ENCODE measurements at places on chromosomes 4 and X.

DNA sequence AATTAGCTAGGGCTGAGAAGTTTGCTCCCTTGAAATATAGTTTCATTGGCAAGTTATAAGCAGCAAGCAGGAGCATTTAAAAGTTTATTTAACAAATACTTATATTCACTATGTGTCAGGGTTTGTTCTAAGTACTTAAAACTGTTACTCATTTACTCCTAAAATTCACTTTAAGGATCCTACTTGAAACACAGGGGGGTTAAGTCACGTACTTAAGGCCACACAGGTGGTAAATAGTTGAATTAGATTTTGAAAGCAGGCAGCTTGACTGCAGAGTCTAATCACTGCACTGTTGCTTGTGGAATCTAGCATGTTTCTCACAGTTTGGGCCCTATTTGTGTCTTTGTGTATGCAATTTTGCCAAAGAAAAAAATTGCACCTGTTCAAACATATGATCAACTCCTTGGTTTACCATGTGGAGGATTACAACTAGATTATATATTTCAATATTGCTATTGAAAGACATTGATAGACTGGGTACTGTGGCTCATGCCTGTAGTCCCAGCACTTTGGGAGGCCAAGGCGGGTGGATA is 7.6 kb downstream of the SGMS2 start:
- no peak for DNase-seq
- no peak overlapping the region for H3K4me3 ChIP-seq
- no peaks in the 10 kb centered on the region for H3K27me3 ChIP-seq
- no peak overlapping the region for H3K27ac ChIP-seq

DNA sequence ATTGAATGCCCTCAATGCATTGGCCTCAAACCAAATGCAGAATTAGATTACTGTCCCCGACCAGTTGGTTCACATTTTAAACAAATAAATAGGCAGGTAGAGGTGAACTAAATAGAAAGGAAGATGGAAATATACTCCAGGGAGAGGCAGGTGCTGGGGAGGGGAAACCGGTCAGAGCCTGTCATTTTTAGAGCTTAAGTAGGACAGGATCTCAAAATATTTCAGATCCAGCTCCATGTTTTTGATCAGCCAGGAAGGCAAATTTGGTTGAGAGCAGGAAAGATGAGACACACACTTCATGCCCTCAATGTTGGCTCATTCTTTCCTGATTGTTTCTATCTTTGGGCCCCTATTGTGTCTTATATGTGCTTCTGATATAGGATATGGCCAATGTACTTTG is 206.7 kb downstream of the SHROOM3 start:
- no peak overlapping the region for H3K27ac ChIP-seq
- peaks cover 3% of the 10 kb centered on the region for H3K27me3 ChIP-seq
- no peaks in the 10 kb centered on the region for H3K4me1 ChIP-seq
- H3K36me3 ChIP-seq: no peaks in the 10 kb centered on the region
- no peak overlapping the region for H3K4me3 ChIP-seq
- no peak for DNase-seq

GRCh38 chr4:151687021-151687640 is 73.7 kb downstream of the GATB start:
- no peaks in the 10 kb centered on the region for H3K27me3 ChIP-seq
- H3K4me3 ChIP-seq: no peak overlapping the region
- peaks cover 4% of the 10 kb centered on the region for H3K36me3 ChIP-seq
- DNase-seq: no peak
- H3K27ac ChIP-seq: no peak overlapping the region

DNA sequence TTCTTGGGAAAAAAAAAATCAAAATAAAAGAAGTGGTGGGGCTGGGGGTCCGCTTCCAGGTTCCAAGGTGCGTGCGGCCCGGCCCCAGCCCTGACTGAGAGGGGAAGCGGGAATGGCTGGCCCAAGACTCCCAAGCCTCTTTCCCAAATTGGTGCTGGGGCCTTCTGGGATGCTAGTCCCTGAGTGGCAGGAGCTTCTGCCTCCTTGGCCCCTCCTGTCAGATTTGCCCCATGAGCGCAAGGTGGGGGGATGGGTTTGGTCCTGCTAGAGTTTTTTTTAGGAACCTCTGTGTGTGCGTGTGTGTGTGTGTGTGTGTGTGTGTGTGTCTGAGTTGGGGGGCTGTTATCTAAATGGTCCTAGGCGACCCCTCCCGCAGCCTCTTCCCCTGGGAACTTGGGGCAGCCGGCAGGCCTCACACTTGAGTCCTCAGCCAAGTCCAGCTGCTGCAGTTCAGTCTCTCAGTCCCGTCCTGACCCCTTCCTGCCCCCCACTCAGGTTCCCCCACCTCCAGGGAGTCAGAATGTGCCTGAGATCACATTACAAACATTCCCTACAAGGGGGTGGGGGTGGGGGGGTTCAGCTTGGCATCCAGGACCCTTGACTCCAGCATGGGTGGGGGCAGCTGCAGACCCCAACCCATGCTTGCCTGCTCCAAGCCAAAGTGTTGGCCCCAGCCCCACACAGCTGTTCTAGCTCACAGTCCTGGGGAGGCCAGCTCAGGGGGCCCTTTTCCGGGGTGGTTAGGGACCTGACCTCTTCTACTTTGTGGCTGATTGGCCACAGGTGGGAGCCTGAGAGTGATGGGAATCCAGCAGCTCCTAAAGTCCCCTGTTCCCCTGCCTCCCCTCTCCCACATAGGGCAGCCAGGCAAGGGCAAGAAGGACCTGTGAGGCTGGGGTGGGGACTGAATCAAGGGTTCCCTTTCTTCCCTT is 4.0 kb downstream of the EFNB1 start:
- no peaks in the 10 kb centered on the region for H3K27me3 ChIP-seq
- DNase-seq: no peak
- no peaks in the 10 kb centered on the region for H3K4me1 ChIP-seq
- no peak overlapping the region for H3K27ac ChIP-seq
- no peaks in the 10 kb centered on the region for H3K36me3 ChIP-seq
- no peak overlapping the region for H3K4me3 ChIP-seq

- no peaks in the 10 kb centered on the region for H3K4me1 ChIP-seq
- DNase-seq: no peak
- no peaks in the 10 kb centered on the region for H3K36me3 ChIP-seq
- H3K27ac ChIP-seq: no peak overlapping the region
- H3K27me3 ChIP-seq: no peaks in the 10 kb centered on the region
- H3K4me3 ChIP-seq: no peak overlapping the region
These were observed 41.8 kb upstream of the PACRGL start for GRCh38 chr4:20658456-20658855.

DNA sequence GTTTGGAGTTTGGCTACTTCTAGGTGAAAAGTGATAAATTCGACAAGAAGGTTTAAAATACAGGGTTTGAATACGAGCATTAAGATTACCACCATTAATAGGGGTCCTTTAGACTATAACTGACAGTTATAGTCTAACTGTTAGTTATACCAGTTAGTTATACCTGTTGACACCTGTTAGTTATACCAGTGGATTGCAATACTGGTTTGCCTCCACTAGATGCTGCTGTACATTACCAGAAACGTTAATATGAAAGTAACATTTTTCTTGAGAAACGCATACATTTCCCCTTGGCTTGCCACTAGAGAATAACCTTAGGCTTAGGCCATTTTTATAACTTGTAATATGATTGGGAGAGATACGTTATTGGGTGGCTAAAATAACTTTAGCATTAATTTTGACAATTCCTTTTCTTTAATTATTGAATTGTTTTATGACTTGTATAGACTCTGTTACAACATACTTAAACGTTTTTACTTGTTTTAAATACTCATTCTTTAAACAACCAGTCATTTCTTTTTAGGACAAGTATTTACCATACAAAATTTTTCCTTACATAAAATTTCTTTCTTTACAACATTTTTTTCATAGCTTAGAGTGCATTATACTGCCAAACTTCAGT is 911.2 kb downstream of the FSTL5 start:
- no peaks in the 10 kb centered on the region for H3K4me1 ChIP-seq
- DNase-seq: no peak
- no peak overlapping the region for H3K27ac ChIP-seq
- no peaks in the 10 kb centered on the region for H3K27me3 ChIP-seq
- no peak overlapping the region for H3K4me3 ChIP-seq

DNA sequence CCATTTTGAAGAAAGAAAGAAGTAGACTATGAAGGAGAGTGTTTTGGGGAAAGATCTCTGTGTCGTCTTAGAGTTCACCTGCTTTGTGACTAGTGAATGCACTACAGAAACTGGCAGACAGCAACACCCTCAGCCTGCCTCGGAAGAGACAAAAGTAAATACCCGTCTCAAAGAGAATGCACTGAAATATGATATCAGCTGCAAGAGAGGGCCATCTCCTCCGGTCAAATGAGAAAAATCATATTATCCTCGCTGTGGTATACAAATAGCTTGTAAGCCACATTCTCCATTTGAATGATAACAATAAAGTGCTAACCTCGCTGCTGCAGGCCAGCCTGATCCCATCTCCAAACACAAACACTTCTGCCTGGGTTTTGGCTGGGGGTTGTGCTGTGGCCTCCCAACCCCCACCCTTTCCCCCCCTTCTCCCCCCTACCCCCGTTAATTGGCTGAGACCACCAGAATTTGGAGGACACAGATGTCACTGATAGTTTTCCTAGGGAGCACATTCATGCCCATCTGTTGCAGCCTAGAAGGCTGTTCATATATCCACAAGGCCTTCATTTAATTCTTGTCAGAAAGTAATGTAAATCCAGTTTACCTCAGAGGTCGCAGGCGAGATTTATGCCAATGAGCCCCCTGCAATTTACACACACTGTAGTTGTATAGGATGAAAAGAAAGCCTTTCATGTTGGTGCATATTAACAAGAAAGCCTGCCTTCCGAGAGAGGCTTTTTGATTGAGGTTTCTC is 46.3 kb downstream of the ALPK1 start:
- no peak overlapping the region for H3K27ac ChIP-seq
- no peak overlapping the region for H3K4me3 ChIP-seq
- DNase-seq: no peak
- H3K27me3 ChIP-seq: peaks cover 4% of the 10 kb centered on the region
- no peaks in the 10 kb centered on the region for H3K36me3 ChIP-seq

DNA sequence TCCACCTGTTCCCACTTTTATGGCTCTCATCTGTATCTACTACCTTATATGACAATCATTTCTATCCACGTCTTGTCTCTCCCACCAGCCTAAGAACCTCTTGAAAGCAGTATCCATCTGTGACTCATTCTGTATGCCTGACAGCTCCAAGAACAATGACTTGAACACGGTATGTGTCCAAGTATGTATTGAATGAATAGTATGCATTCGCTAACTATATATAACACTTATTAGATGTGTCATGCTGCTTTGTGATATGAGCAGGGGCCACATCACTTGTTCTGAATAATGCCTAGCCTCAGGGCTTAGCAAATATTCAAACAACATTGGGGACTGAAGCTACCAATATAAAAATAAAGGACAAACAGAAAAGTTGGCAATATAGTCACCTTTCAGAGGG is 4.9 kb downstream of the OPHN1 start:
- no peak for DNase-seq
- no peak overlapping the region for H3K4me3 ChIP-seq
- H3K27ac ChIP-seq: no peak overlapping the region
- H3K4me1 ChIP-seq: peaks cover 7% of the 10 kb centered on the region

GRCh38 chrX:10233173-10233572 is 76.4 kb downstream of the CLCN4 start:
- no peak for DNase-seq
- no peaks in the 10 kb centered on the region for H3K4me1 ChIP-seq
- no peak overlapping the region for H3K27ac ChIP-seq
- H3K4me3 ChIP-seq: no peak overlapping the region
- H3K36me3 ChIP-seq: no peaks in the 10 kb centered on the region

DNA sequence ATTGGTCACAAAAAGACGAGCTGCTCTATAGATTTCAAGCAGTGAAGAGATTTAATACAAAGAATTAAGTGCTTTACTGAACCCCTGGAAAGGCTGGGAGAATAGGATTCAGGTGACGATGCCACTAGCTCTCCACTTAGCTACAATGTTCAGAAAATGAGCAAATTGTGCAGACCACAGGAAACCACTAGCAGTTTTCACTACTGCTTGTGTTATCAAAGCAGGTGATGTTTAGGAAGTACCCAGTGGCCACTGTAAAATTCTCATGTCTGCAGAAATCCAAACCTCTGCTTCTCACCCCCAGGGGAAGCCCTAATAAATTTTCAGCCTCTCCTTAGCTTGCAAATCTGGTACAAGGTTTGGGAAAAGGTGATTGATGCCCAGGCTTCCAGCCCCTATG is 165.1 kb downstream of the IL1RAPL1 start:
- DNase-seq: no peak
- H3K27me3 ChIP-seq: no peaks in the 10 kb centered on the region
- no peaks in the 10 kb centered on the region for H3K36me3 ChIP-seq

- no peak overlapping the region for H3K4me3 ChIP-seq
- H3K27me3 ChIP-seq: no peaks in the 10 kb centered on the region
- H3K4me1 ChIP-seq: no peaks in the 10 kb centered on the region
- H3K27ac ChIP-seq: no peak overlapping the region
- DNase-seq: no peak
These were observed 706.3 kb upstream of the TENM3 start for GRCh38 chr4:181536811-181537434.

- H3K4me1 ChIP-seq: no peaks in the 10 kb centered on the region
- no peak overlapping the region for H3K4me3 ChIP-seq
- no peaks in the 10 kb centered on the region for H3K27me3 ChIP-seq
- DNase-seq: no peak
- no peak overlapping the region for H3K27ac ChIP-seq
These were observed 371.0 kb downstream of the CCSER1 start for GRCh38 chr4:90498175-90498574.

DNA sequence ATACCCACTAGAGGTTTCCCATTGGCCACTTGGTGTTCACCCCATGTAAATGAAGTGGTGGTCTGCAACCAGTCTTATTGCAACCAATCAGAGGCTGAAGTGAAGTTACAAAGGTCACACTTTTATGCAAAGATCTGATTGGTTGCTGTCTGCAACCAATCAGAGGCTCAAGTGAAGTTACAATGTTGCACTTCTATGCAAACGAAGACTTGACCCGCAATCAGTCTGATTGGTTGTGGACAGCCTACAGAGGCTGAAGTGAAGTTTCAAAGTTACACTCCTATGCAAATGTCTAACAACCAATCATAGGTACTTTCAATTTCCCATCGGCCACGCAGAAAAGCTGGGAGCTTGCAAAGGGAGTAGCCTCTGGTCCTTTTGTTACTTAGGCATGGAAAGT is 22.3 kb upstream of the XPNPEP2 start:
- peaks cover 23% of the 10 kb centered on the region for H3K27me3 ChIP-seq
- no peak overlapping the region for H3K4me3 ChIP-seq
- no peak for DNase-seq
- no peaks in the 10 kb centered on the region for H3K4me1 ChIP-seq

DNA sequence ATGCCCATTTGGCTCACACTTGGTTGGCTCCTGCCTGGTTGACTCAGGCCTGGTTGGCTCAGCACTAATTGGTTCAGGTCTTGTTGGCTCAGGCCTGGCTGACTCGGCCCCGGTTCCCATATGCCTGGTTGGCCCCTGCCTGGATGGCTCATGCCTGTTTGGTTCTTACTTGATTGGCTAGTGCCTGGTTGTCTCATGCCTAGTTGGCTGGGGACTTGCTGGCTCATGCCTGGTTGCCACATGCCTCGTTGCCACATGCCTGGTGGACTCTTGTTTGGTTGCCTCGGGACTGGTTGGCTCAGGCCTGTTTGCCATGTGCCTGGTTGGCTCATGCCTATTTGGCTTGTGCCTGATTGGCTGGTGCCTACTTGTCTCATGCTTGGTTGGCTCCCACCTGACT is 103.7 kb downstream of the APOOL start:
- H3K36me3 ChIP-seq: no peaks in the 10 kb centered on the region
- H3K4me1 ChIP-seq: no peaks in the 10 kb centered on the region
- H3K4me3 ChIP-seq: no peak overlapping the region
- no peak for DNase-seq
